ENCODE measurements at places on chromosomes 1 and 21.

DNA sequence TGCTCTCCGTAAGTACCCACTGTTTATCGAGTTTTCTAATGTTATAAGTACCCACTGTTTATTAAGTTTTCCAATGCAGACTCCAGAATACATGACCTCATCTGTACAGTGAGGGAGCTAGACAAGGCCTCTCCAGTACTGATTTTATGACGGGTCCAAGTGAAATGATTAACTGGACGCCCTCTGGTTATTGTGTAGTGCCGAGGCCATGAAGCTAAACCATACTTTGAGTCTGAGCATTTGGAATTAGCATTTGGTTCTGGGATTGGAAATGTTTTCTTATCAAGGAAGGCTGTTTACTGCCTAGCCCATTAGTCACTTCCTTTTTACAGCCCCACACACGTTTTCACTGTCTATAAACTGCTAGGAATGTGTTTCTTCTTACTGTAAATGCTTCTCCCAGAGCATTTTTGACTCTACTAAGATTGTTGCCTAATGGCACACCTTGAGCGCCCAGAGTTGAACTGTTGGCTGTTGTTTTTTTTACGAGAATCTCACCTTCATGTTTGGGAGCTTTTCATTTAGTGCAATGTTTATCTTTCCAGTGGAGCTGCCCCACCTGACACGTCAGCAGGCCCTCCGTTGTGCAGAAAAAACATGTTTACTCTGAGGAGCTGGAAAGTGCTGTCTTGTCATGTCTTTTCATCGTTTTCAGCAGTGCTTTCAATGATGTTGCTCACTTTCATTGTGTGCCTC, 26.9 kb downstream of the SPATA46 start:
- no peak for DNase-seq

- no peak for DNase-seq
Observed at GRCh38 chr21:23801292-23801691, 1806.0 kb downstream of the MRPL39 start.

DNA sequence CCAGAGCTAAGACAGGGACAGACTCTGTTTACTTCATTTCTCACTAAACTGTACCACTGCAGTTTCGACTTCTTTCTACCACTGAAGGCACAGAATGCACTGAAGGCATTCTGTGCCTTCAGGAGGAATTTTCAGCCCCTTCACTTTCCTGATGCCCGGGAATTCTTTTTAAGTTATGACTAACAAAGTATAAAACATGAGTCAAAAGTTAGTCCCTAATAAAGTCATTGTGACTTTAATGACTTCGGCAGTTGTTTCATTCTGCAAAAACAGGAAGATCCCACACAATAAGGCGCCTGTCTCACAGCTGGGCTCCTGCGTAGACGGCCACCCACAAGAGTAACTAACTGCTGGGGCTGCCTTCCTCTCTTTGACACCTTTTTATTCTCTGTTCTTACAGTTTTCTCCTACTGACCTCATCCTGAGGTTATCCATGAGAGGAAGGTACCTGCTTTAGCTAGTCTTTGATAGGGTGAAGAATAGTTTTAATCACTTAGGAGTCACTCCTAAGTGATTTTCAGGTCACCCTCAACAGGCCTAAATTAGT, 183.9 kb upstream of the SGIP1 start:
- DNase-seq: no peak

- DNase-seq: no peak
Observed at GRCh38 chr21:41682719-41683179, 84.1 kb downstream of the RIPK4 start.

GRCh38 chr1:219266524-219266923, 92.8 kb downstream of the LYPLAL1 start:
- no peak for DNase-seq
